ENCODE measurements at places on chromosomes 2 and 18.

GRCh38 chr18:21943456-21943855, 202.9 kb downstream of the MIB1 start:
- DNase-seq: no peak

GRCh38 chr2:86021396-86022378, 84.0 kb downstream of the POLR1A start:
- no peak for DNase-seq

GRCh38 chr2:50448556-50448955, 583.4 kb downstream of the NRXN1 start:
- no peak for DNase-seq

- DNase-seq: no peak
Observed at GRCh38 chr18:7521226-7521856, 45.8 kb upstream of the PTPRM start.

DNA sequence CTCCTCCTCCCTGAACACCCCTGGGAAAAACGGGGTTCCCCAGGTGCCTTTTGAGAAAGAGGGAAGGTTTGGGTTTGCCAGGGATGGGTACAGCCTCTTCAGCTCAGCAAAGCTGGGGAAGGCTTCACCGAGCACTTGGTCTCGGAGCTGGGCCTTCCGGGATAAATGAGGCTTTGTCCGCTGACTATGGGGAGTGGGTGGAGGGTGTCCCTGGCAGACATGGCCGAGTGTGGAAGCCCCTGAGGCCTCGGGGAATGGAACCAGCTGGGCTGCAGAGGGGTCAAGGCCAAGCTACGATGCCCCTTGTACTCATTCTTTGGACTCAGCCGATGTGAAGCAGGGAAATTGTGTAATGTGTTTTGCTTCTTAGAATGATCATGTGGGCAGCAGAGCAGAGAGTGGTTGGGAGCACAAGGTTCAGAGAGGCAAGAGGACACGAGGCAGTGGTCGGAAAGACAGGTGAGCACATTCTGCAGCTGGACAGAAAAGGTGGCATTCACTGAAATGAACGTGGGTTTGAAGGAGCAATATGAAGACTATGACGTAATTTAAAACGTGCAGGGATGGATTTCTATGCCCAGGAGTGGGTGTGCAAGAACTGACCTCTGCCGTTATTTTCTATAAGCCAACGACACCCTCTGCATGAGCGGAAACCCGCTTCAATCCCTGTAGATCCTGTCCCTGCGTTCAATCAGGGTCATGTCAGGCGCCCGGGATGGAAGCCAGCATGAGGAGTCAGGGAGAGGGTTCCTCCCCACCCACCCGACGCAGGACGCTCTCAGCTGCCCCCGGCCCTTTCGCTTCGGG, 142.6 kb downstream of the PXDN start:
- DNase-seq: no peak

DNA sequence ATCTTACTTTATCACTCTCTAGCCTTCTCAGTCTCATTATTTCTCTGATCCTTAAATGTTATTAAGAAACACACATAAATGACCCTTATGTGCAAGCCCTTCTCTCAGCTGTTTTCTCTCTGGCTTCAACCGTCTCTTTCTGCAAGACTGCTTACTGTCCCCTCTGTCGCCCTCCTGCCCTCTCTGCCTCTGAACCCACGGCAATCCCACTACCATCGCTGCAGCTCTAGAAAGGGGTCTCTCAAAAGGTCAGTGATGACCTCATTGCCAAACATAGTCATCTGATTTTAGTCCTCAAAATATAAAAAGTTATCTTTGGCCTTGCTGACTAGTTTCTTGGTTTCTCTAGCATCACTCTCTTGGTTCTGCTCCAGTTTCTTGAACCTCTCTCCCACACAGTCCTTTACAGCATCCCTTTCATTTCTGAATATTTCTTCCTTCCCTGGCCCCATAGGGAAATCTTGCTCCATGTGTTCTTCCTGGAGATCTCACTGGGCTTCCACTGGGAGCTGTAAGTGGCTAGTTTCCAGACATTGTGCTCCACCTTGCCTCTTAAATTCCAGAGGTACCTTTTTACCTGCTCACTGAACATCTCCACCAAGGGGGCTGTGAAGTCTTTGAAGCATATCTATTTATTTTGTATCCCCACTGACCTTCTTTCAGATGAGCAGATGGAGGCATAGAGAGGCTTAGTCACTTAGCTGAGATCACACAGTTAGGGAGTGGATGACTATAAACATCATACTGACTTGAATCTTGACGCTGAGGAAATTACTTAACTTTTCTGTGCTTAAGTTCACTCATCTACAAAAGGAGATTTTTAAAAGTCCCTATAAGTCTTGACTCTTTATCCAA, 96.2 kb downstream of the PDE1A start:
- DNase-seq: no peak

DNA sequence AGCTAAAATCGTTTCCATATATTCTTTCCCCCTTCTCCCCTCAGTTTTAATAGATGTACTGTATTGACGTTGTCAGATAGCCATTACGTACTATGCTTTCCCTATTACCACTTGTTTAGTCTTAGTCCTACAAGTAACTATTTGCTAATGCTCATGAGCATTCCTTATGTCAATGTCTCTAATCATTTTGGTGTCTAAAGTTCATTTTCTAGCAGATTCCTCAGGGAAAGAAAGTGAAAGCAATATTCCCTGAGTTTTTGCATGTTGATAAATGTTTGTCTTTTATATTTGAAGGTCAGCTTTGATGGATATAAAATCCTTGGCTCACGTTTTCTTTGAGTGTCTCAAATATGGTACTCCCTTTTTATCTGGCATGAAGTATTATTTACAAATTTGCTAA, 253.3 kb upstream of the STON1 start:
- no peak for DNase-seq

DNA sequence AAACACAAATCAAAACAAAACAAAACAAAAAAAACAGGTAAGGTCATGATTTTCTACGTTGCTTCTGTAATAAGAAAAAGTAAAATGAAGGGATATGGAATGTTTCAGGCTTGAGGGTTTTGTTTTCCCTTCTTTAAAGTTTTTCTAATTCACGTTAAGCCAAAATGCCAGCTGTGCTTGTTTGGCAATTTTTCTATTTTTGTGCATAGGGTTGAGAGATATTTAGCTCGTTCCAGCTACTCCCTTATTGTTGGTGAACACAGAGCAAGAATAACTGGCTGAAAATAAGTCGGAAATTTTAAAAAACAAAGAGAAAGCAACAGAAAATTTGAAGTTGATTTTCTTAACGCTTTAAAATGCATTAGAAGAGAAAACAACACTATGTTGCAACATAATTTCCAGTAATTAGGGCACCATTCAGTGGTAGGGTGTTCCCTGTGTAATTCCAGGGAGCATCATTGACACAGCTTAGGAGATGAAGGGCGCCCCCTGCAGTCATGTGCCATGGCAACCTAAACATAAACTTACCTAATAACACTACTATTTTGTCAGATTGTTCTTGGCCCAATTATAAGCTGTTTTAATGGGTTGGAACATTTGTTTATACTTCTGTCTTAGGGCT, 99.5 kb downstream of the DTNA start:
- peak; percentile 4 for DNase-seq

DNA sequence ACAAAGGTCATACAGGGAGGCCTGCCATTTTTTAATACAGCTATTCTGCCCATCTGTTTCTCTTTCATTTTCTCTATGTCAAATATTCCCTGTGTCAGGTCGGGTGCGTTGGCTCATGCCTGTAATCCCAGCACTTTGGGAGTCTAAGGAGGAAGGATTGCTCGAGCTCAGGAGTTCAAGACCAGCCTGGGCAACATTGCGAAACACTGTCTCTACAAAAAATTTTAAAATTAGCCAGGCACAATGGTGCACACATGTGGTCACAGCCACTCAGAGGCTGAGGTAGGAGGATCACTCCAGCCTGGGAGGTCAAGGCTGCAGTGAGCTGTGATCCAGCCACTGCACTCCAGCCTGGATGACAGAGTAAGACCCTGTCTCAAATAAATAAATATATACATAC, 34.7 kb downstream of the TMEM37 start:
- no peak for DNase-seq

GRCh38 chr18:68172842-68173549, 541.9 kb downstream of the TMX3 start:
- DNase-seq: no peak

DNA sequence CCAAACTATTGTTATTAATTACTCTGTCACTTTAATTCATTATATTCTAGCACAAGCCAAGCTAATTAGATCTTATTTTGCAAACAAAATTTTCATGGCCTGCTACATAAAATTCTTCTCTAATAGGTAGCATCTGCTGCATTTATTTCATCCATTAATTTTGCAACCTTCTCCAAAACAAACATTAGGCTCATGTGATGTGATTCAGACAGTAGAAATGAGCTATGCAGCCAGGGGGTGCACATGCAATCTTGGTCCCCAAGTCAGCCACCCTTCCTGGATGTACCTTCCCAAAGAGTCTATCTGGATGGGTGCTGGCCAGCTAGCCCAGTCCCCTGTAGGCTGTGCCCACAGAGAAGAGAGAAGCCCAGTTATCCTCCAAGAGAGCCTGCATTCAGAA, 242.1 kb upstream of the OSR1 start:
- no peak for DNase-seq

- no peak for DNase-seq
Observed at GRCh38 chr2:30545875-30546274, 98.8 kb downstream of the LCLAT1 start.

GRCh38 chr2:149735237-149735958, 147.8 kb upstream of the MMADHC start:
- no peak for DNase-seq

DNA sequence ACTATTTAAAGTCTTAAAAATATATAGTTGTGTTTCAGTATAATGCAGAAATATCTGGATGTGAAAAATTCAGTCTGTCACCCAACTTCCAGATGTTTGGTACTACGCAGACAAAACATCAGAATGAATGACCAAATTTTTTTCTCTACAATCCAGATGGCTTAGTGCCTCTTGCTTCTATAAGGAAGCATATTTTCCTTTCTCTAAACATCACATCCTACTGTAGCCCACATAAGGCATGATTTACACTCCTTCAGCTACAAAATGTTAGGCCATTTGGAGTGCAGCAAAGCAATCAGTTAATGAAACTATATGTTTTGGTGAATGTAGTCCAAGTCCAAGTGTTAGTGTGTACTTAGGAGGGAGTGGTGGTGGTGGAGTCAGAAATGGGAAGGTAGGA, 162.9 kb upstream of the SIX2 start:
- DNase-seq: no peak

- no peak for DNase-seq
Observed at GRCh38 chr2:23241121-23241520, 143.9 kb upstream of the KLHL29 start.

- no peak for DNase-seq
Observed at GRCh38 chr2:47303341-47304148, 99.4 kb upstream of the MSH2 start.

- no peak for DNase-seq
Observed at GRCh38 chr2:241771286-241772062, 5.1 kb upstream of the GAL3ST2 start.

GRCh38 chr2:159155320-159155719, 131.2 kb downstream of the WDSUB1 start:
- DNase-seq: no peak

GRCh38 chr2:17362956-17363355, 155.3 kb downstream of the RAD51AP2 start:
- no peak for DNase-seq
